Thymus (tissue), 14 donors: ENCODE measurements at places on chromosomes 12 and 14.
A peak's percentile ranks its signal among the peaks of the same experiment; 100 is the strongest.

GRCh38 chr12:86057092-86057845 lies 183.2 kb downstream of the NTS start:
- DNase-seq, result no peak

DNA sequence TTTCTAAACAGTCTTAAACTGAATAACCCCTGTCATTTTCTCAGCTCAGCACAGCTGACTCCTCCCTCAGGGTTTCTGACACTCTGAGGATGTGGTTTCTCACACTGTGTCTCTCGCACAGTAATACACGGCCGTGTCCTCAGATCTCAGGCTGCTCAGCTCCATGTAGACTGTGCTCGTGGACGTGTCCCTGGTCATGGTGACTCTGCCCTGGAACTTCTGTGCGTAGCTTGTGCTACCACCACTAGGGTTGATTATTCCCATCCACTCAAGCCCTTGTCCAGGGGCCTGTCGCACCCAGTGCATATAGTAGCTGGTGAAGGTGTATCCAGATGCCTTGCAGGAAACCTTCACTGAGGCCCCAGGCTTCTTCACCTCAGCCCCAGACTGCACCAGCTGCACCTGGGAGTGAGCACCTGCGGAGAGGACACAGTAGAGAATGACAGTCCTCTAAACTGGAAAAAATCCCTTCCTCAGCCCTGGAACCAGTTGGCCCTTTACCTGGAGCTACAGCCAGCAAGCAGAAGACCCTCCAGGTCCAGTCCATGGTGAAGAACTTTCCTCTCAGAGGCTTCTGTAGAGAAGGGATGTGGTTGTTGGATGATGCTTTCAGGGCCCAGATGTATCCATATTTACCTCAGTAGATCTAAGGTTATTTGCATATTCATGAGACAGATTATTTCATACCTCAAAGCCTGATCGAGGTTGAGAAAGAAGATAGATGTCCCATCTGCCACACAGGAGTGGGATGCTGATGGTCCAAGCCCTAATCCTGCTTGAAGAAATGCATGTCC lies 984.8 kb downstream of the TMEM121 start:
- DNase-seq, result peak; percentile 88

GRCh38 chr12:31897781-31898503 lies 61.3 kb upstream of the RESF1 start:
- no peak for DNase-seq

- no peak for DNase-seq
These were observed 191.6 kb downstream of the DUSP6 start for GRCh38 chr12:89160716-89161123.

DNA sequence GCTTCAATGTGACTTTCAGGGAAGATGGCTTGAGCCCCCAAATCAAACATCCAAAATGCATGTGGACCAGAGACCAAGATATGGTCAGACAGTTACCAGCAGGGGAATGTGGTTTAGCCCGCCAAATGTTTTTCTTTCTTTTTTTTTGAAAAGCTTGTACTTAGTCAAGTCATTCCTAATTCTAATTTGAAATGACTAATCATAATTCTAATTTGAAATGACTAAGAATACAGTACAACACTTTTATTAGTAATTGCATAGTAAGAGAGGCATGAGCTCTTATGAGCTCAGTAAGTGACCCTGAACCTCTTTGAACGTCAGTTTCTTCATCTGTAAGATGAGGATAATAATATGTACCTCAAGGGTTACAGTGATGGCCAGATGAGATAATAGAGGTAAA lies 72.4 kb downstream of the HECTD4 start:
- DNase-seq, result no peak

- no peak for DNase-seq
These were observed 101.8 kb downstream of the PHETA1 start for GRCh38 chr12:111267144-111267543.

- DNase-seq, result no peak
These were observed 217.1 kb downstream of the AKAP6 start for GRCh38 chr14:32546246-32546645.

DNA sequence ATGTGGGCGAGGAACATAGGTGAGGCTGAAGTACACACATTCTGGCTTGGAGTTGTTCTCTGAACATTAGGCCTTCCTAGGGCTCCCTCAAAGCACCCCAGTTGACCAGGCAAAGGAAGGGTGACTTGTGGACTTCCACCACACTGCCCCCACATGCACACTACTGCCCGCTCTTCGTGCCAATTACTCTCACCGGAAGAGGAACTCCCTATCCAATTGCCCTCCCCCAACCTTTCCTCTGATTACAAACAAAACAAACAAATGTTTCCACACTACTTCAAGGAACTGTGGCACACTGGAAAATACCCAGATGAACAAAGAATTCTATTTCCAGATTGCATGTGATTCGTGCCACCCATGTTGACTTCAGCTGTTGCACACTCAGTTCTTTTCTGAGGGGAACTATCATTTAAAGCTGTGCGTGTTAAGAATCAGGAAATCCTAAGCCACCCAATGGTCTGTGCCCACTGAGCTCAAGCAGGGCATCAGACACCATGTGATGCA lies 139.3 kb downstream of the SSPN start:
- DNase-seq, result no peak

- DNase-seq, result no peak
These were observed 127.0 kb downstream of the MED13L start for GRCh38 chr12:116150452-116150851.

- DNase-seq, result no peak
These were observed 274.9 kb downstream of the PAWR start for GRCh38 chr12:79415746-79416435.

- DNase-seq, result no peak
These were observed 304.4 kb downstream of the RGS6 start for GRCh38 chr14:72236629-72237028.

- no peak for DNase-seq
These were observed 16.0 kb downstream of the FNTB start for GRCh38 chr14:65002586-65003210.

GRCh38 chr14:78566859-78567172 lies 396.6 kb downstream of the NRXN3 start:
- DNase-seq, result no peak

DNA sequence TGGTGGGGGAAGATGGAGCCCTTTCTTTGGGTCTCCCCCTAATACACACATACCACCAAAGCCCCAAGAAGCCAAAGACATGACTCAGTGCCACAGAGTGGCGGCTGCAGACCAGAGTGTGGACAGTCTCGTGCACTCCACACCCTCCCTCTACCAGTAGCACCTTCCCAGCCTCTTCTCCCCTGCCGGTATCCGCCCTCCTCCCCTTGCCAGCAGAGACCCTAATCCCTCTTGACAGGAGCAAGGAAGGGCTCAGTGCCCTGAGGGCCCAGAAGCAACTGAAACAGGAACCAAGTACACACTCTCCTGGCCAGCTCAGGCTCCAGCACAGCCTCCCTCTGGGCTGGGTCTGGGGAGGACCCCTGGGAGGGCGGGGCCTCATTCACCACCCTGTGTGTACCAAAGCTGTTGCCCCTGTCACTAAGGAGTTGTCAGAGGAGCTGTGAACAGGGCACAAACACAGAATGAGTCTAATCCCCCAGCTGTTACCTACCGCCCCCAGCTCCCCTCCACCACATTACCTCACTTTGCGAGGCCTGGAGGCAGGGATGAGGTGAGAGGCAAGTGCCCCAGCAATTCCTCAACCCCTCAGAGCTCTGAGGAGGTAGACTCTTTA lies 8.2 kb downstream of the SPRYD3 start:
- no peak for DNase-seq

GRCh38 chr12:71152851-71153250 lies 4.9 kb downstream of the TSPAN8 start:
- no peak for DNase-seq

- DNase-seq, result no peak
These were observed 273.1 kb upstream of the RTL1 start for GRCh38 chr14:101176535-101177205.

GRCh38 chr12:11513288-11513687 lies 117.9 kb upstream of the PRB2 start:
- DNase-seq, result no peak

DNA sequence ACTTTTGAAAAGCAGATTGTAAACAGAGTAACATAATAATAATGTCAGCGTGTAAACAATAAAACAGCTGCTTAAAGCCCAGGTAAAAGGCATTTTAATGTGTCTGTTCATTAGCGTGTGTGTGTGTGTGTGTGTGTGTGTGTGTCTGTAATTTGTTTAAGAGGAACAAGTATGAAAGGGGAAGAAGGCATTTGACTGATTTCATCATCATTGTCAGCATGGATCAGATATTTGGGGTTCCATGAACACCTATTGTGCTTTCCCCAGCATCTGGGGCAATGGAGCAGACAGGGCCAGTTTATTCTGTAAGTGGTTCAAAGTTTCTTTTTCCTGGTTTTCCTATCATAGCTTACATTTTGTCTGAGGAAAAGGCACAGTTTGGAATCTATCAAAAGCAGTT lies 28.9 kb downstream of the SLC25A21 start:
- DNase-seq, result no peak

DNA sequence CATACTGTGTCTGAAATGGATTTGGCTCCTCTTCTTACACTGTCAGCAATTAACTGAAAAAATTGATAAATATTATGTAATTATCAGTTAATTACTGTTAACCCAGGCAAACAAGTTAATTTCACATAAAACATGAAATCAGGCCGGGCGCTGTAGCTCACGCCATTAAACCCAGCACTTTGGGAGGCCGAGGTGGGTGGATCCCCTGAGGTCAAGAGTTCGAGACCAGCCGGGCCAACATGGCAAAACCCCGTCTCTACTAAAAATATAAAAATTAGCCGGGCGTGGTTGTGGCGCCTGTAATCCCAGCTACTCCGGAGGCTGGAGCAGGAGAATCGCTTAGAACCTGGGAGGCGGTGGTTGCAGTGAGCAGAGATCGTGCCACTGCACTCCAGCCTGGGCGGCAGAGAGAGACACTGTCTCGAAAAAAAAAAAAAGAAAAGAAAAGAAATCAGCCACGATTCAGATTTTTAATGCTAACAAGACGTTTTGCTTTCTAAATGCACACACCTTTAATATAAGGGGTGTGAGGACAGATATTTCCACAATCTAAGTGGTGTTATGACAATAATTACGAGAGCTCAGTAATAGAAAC lies 473 bp upstream of the TMEM19 start:
- DNase-seq, result no peak

- no peak for DNase-seq
These were observed 4.7 kb downstream of the CCDC184 start for GRCh38 chr12:48187916-48188695.

DNA sequence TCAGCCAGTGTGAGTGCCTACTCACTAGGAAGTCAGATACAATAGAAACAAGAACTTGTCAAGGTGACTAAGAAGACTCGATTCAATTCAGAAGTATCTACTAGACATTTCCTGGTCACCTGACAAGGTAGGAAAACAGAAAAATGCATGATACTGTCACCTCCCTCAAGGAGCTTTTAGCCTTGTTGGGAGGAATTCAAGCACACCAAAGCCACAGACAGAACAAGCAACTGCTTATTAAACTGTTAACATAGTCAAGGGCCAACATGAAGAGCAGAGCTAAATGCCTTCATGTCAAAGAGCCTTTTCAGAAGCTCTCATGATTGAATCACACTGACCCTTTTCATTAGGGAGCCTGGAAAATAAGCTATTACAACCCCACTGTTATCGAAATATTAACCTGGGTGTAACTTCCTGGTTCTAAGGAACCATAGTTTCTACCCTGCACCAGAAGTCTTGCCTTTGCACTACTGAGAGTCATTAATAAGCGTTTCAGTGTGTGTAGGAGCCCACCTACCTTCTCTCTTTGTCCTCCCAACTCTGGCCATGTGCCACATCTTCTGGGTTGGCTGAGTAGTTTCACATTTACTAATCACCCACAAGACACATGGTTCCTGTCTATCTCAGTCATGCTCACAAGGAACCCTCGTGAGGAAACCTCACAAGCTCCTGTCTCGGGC lies 31.0 kb upstream of the LGALS3 start:
- no peak for DNase-seq

GRCh38 chr14:66643344-66643743 lies 135.4 kb downstream of the GPHN start:
- DNase-seq, result no peak

DNA sequence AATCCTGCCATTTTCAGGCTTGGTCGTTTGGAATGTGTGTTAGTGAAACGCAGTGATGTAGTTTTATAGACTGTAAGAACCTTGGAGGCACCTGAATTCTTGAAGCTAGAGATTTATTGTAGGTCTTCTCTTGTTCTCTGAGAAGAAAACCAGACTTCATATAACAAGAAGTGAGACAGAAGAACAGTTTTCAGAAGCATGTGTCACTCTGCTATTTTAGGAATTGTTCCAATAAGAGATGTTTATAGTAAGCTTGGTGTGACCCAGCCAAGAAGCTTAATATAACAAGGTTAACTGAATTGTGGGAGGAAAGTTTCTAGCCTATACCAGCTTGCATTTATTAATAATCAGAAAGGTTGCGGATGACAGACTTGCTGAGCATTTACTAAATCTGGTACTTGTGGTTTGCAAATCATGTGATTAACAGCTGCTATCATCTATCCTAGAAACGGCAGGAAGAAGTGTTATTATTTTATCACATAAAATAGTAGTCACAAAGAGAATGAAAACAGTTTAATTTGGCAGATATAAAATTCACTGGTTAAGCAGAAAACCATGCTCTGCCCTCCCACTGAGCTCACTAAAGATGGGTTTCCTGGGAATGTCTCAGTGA lies 49.2 kb upstream of the BCAT1 start:
- no peak for DNase-seq

DNA sequence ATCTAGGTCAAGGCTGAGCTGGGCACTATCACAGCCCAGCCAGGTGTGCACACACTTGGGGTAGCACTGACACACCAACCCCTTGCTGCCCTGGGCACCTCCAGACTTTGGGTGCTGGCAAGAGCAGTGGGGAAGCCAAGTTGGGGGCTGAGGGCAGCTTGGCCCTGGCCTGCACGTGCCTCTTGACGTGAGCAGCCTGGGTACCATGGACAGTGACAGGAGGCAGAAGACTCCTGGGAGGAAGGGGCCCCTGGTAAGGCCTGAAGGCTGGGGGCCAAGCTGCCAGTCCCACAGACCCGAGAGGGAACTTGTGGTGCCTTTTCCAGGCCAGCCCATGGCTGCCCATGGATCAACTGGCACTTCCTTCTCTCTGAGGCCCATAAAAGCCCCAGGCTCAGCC lies 124.1 kb upstream of the SFSWAP start:
- DNase-seq, result no peak

- no peak for DNase-seq
These were observed 420.5 kb downstream of the GXYLT1 start for GRCh38 chr12:41724216-41724615.

GRCh38 chr12:88142610-88142991 lies 494 bp downstream of the TMTC3 start:
- DNase-seq, result peak; percentile 1

DNA sequence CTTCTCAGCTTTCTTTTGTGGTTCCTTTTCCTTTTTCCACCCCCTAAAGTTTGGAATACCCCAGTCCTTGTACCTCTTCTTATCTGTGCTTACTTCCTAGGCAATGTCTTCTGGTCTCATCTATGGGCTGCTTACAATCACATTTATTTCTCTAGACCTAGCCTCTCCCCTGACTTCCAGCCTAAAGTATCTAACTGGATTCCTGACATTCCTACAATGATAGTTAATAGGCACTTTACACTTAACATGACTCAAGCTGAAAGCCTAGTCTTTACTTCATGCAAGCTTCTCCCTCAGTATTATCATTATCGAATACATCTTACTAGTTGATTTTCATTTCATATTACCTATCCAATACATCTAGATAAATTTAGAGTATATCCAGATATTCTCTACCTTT lies 21.2 kb downstream of the CLECL1 start:
- no peak for DNase-seq
